ENCODE measurements at places on chromosomes 2 and 18.

- DNase-seq = no peak
These were observed 178.0 kb downstream of the DLGAP1 start for GRCh38 chr18:4276953-4277585.

GRCh38 chr2:59874971-59875755, 678.3 kb downstream of the BCL11A start:
- no peak for DNase-seq

GRCh38 chr2:152380261-152381055, 45.5 kb downstream of the FMNL2 start:
- DNase-seq = no peak

- DNase-seq = no peak
These were observed 134.5 kb downstream of the NBAS start for GRCh38 chr2:15426606-15427005.

DNA sequence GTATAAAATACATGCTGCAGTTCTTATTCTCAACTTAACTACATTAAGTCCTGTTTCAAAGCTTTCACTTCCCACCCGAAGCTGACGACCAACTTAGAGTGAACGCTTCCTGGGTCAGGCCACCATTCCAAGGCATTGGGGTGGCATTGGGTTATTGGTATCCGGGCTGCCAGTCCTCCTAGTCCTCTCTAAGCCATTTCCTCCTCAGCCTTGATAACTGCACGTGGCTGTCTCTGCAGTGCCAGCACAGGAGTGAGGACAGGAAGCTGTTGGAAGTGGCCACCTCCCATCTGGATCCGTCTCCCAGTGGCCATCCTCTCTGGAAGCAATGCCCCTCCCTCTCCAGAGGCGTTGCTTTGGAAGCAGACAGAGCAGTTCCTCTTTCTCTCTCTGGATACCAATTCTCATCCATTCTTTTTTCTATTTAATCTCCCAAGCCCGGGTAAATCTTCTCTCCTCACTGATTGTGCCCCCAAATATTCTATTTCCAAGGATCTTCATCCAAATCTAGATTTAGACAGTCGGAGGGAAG, 354.7 kb downstream of the EIPR1 start:
- DNase-seq = no peak

DNA sequence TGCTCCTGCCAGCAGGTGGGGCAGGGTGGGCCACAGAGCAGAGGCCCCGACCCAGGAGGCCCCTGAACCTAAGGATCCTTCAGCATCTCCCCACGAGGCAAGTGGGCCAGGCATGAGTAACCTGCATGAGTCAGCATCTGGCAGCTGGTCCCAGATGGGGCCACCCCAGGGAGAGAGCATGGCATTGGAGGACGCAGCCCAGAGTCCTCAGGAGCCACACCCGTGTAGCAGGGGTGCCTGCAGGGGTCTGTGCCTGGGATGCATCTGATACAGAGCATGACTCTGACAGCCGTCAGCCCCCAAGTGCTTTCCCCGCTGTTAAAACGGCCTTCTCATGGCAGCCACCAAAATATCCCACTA, 185.6 kb upstream of the SALL3 start:
- no peak for DNase-seq

GRCh38 chr2:149744865-149745264, 157.3 kb upstream of the MMADHC start:
- no peak for DNase-seq

- DNase-seq = no peak
These were observed 901.7 kb upstream of the LRRTM1 start for GRCh38 chr2:81206216-81206615.

DNA sequence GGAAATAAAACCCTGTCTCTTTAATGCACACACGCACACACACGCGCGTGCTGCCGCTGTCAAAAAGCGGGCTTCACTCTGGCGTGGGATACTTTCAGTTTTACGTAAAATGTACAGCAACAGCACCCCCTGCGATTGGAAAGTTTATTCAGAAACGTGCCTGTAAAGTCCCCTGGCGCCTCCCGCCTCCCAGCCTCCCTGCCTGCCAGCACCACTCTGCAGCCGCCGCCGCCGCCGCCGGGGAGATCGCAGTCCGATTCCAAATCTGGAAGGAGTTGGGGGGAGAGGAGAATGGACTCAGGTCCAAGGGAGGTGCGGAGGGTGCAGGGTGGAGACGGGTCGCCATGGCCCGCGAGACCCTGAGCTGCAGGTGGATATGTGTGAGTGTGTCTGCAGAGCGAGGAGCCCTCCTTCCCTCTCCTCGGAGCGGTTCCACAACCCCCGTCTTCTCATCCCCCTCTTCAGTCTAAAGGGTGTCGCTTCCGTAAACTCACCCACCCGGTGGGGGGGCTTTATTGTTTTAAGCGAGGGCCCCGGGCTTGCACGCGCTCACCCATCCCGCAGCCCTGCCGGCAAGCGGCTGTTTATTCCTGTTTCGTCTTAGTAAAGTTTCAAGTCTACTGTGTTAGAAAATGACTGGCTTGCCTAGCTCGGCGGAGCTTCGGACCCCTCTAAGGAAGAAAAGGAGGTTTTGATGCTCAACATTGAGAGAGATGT, 1.8 kb upstream of the BCL11A start:
- no peak for DNase-seq
